NCI-H2081 (cell line): ENCODE measurements at places on chromosomes 1 and 21.

GRCh38 chr1:42730988-42731387 is 9.0 kb downstream of the CLDN19 start:
- DNase-seq: peak; percentile 27

DNA sequence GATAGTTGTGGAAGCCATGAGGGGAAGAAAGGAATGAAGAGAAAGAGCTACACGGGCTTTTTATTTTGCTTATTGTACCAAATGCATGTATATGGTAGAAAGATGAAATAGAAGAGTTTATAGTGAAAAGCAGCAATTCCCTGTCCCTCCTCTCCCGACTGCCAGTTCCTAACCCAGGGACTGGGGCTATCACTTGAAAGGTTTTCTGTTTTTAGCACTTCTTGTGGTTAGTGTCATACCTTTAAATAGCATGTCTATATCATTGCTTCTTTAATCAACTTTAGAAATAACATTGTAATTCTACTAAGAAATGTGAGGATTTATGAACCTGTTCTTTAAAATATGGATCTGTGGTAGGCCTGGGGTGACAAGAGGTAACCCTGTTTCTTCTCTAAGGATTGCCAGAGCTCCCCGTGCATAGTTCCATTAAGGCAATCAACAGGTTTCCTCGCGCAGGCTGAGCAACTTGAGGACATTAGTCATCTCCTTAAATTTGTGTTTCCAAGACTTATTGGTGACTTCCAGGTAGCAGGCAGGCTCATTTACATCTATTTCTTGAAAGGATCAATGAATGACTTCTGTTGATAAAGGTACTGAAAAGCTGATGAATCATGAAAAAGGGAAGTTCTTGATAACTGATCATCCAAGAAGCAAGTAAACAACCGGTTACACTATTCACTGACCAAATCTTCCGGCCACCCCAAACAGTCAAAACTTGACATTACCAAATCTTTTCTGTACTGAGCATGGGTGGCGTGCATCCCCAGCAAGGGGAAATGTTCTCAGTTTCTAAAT is 37.8 kb upstream of the S1PR1 start:
- DNase-seq: no peak

DNA sequence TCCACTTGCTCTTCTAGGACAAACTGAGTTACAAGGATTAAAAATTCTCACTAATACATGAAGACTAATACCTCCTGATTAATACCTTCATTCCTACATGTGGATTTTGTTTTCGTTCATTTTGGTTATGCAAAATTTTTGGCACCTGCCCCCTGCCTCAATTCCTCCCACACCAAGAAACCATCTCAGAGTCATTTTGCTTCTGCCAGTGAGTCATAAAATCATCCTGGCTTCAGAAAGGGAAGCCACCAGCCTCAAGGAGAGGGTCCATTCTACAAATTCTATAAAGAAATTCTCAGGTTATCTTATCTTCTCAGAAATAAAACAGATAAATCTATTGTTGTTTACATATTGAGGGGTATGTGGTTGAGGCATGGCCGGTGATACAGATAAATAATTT is 103.2 kb upstream of the COA6 start:
- no peak for DNase-seq

DNA sequence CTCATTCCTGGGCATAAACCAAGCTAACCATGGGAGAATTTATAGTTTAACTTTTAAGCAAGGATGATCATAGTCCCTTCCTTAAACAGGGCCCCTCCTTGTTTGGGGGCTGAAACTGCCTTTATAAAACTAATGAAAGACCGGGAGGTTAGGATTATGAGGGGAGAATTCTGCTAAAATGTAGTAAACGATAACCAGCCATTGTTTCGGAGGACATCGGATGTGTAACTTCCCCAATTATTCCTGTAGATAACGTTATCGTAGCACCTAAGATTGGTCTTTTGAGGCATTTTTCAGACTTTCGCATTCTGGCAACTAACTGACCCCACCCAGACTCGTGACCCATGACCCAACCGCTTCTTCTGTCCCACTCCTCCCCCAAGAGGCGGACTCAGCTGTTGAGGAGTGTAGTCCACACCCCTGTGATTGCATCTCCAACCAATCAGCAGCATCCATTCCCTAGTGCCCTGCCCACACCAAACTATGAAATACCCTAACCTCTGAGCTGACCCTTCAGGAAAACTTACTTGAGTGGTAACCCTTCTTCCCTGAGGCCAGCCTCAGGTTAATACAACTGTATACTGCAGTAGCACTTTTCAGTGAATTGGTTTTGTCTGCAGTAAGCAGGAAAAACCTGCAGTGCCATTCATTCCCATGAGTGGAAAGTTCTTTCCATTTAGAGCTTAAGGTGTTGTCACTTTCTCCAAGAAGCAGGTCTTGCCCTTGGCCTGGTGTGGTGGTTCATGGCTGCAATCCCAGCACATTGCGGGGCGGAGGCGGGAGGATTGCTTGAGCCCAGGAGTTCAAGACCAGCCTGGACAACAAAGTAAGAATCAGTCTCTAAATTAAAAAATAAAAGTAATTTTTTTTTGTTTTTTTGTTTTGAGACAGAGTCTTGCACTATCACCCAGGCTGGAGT is 823 bp upstream of the SYF2 start:
- no peak for DNase-seq

DNA sequence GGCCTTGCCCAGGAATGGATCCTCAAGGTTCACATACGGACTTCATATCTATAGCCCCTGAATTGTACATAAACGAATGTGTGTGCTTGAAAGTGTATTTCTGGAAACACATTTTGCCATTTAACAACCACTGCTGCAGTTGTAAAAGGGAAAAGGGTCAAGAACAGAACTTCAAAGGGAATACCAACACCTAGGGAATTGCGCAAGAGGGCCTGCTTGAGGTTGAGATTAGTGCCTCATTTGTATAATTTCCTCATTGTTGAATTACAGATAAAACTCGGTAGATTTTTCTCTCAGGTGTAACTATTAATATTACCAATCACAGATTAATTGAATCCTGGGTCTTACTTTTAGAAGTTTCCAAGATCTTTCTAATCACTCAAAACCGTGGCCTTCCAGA is 6.1 kb downstream of the NCF2 start:
- no peak for DNase-seq

DNA sequence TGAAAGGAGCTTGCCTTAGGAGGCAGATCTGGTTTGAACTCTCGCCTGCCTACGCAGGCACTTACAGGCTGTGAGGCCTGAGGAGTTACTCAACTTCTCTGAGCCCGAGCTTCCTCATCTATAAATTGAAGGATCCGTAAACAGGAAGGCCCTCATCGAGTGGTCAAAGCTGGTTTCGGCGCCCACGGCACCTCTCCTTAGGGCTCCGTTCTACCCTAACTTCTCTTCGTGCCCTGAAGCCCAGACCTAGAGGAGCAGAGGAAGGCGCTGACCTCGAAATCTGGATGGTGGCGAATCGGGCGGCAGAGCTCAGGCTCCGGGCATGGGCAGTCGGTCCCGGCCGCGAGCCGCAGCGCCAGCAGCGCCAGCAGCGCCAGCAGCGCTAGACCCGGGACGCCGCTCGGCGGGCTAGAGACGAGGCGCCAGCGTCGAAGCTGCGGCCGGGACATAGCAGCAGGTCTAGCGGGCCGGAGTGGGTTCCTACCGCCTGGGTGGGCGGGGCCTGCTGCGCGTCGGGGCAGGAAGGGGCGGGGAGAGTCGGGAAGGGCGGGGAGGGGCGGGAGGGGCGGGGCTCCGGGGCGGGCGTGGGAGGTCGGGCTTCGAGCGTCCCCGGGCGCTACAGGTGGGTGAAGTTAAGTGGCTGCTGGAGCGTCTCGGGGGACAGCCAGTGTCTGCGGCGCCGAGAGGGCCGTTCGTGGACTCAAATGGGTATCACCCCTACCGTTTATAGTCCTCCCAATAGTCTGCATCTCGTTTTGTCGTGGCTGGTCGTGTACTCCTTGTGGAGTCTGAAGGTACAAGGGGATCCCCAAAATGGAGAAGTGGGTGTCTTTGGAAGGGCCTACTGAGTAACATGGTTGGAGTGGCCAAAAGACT is at the start of gene CTBS:
TSS of gene CTBS (minus strand) at position 474 of the 876 bp plus-strand sequence. CDS start at position 449, 25 bp downstream.
- DNase-seq: peak; percentile 80

DNA sequence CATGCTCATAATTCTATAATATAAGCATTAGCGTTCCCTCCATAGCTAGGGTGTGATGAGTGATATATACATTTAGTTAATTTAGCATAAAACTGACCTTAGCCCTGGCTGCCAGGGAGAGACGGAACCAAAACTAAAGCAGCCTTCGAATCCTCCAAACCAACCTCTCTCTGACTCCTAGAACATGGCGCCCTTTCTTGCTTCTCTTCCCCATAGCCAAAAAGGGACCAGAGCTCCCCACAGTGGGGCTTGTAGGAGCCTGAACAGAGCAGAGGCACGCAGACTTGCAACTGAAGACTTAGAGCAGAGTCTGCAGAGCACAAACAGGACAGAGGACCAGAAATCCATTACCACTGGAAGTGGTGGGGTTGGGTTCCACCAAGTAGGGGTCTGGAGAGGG is 17.7 kb downstream of the IRF2BP2 start:
- no peak for DNase-seq

- DNase-seq: peak; percentile 50
Observed at GRCh38 chr1:109274533-109275476, 8.1 kb downstream of the PSRC1 start.

DNA sequence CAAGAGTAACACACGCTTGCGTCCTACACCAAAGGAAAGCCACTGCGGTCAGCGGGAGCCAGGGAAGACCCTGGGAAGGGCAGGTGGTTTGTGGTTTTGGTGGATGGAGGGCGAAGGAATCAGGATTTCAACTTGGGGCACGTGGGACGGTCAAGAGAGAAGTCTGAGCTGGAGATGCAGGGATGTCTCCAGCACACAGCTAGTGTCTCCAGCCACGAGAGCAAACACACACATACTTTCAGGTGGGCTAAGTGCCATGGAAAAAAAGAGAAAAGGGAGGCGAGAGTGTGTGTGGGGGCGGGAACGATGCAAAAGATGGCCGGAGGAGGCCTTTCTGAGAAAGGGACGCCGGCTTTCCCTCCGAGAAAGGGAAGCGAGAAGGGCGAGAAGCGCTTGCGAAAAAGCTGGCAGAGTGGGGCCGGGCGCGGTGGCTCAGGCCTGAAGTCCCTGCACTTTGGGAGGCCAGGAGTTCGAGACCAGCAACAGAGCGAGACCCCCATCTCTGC is 1.4 kb upstream of the SRRM1 start:
- DNase-seq: no peak

DNA sequence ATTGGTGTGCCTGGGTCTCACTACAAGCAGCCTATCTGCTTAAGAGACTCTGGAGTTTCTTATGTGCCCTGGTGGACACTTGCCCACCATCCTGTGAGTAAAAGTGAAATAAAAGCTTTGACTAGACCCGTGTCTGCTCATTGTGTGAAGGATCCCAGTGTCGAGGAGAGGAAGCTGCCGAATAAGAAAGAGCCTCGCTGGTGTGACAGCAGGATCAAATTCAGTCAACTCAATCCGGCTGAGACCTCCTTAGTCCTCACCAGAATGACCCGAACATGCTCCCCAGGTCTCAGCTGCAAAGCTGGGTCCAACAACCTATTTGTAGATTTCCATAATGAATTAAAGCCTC is 14.8 kb downstream of the CD2 start:
- DNase-seq: no peak

DNA sequence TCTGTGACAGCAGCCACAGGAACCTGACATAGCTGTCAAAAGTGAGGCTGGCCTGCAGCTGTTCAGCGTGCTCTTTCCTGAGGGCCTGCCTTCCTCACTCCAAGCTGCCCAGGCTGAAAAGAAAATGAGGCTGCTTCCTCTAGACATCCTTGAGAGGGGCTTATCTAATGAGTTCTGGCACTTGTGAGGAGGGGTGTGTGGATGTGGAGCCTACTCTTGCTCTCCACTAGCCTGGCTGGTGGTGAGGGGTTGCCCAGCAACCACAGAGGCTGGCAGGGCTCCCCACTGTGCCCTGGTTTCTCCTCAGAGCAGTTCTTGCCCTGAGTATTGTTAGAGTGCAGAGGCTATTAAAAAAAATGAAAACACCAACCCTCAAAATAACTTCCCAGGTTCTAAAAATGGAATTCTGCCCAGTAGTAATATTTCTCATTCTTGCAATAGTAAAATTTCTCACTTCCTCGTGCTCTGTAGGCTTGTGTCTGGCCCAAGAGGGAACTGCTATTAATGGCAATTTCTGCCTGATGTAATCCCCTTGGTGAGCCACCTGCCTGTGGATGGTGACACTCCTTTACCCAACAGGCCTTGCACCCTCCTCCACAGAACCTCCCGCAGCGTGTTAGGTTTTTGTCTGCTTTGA is 52.6 kb upstream of the EPS8L3 start:
- DNase-seq: no peak

DNA sequence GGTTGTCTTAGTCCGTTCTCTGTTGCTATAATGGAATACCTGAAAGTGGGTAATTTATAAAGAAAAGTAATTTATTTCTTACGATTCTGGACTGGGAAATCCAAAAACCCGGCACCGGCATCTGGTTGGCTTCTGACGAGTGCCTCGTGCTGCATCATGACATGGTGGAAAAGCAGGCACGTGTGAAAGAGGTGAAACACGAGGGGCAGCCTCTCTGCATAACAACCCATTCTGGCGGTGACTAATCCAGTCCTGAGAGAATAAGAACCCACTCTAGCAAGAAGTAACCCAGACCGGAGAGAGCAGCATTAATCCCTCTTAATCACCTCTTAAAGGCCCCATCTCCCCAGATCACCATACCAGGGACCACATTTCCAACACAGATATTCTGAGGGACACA is 2.7 kb upstream of the EDEM3 start:
- no peak for DNase-seq

- DNase-seq: no peak
Observed at GRCh38 chr1:37865348-37866120, 6.1 kb upstream of the MTF1 start.

- DNase-seq: no peak
Observed at GRCh38 chr1:67555461-67556296, 125.5 kb upstream of the SERBP1 start.

DNA sequence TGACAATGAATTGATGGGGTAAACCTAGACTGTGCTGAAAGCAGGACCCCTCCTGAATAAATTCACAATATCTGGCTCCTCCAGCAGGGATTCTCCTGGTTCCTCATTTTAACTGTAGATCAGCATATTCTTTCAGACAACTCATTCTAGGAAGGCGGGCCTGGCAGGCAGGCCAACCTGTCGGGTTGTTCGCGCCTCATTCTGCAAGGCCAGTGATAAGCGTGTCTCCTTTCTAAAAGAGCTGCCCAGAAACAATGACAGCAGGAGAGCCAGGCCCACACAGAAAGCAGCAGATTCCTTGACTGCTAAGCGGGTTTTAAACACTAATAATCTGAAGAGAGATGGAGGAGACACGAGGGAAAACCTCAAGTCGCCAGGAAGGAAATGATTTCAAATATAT is 70.0 kb downstream of the NTPCR start:
- DNase-seq: no peak

DNA sequence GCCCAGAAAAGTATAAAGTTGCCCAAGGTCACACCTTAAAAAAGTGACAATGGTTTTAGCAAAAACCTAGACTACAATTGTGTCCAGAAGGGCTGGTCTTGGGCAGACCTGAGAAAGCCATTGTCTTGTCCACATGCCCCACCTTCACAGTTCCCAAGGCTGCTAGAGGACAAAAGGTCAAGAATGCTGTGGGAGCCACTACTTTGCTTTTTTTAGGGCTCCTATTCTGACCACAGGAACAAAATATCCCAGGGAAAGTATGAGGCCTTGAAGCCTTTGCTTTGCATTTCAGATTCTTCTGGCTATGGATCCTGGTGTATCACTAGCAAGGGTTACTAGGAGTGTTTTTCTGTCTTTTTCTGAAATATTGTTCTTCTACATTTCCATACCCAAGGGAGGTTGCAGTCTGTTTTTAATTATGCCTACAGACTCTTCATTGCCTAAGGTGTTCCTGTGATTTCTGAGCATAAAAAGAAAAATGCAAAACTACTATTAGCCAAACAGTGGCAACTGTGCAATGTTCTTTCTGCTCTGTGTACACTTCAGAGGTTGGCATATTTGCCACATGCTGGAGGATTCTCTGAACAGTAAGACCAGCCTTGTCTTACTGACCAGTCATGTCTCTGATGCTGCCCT is 10.7 kb downstream of the C1orf162 start:
- DNase-seq: no peak
